Stimulated activated CD8-positive, alpha-beta memory T cell treated with anti-CD3 and anti-CD28 coated beads, Interleukin-2, amount 100 ng/mL, for 1 hour (primary cell): ENCODE measurements at places on chromosomes 3 and 15.

DNA sequence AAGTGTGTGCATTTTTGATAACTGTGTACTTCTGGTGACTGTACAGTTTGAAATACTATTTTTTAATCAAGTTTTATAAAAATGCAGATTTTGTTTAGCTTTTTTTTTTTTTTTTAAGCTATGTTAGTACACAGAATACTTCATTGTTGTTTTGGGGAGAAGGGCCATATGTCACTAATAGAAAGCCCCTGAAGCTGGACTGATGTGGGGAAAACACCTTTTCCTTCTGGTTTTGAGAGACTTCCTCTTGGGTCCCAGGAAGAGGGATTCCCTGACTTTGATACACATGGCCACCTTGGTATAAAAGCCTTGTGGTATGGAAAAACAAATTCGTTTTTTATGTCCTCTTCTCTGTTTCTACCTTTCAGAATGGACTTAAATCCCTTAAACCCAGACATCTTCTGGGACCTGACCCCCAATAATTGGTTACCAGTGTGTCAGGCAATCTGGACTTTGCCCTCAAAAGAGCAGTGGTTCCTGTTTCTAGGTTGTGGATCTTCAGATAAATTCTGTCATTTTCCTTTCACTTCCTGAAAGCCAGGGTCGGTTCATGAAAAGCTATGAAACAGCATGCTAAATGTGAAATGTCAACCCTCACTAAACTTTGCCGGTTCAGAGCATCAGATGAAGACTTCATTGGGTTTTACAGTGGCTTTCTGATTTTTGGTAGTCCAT is 31.1 kb upstream of the BLOC1S6 start:
- no peak for DNase-seq

GRCh38 chr15:90660195-90660998 is 56.7 kb upstream of the BLM start:
- peak; percentile 36 for DNase-seq

- no peak for DNase-seq
Observed at GRCh38 chr15:67118808-67119207, 53.4 kb downstream of the SMAD3 start.

- DNase-seq: no peak
Observed at GRCh38 chr3:130619196-130619595, 102.2 kb downstream of the COL6A6 start.

DNA sequence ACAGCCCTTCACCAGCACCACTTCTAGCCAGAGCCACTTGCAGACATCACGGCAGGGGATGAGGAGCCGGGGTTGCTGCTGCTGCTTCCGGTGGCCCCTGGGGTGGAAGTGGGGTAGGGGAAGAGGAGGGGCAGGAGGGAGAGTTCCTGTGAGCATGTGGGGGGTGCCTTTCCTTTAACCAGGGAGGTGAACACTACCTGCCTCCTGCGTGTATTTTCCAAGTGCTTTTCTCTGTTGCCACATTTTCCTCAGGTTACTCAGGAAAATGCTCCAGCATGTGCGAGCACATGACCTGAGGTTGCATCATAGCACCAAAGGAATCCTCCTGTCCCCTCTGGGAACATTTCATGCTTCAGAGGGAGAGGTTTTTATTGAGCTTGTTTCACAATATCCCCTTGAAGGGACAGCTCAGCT is 12.2 kb upstream of the SACM1L start:
- DNase-seq: peak; percentile 35

GRCh38 chr3:48476426-48477053 is 27.4 kb downstream of the SHISA5 start:
- no peak for DNase-seq

GRCh38 chr3:194373899-194374298 is 4.4 kb upstream of the LRRC15 start:
- no peak for DNase-seq

DNA sequence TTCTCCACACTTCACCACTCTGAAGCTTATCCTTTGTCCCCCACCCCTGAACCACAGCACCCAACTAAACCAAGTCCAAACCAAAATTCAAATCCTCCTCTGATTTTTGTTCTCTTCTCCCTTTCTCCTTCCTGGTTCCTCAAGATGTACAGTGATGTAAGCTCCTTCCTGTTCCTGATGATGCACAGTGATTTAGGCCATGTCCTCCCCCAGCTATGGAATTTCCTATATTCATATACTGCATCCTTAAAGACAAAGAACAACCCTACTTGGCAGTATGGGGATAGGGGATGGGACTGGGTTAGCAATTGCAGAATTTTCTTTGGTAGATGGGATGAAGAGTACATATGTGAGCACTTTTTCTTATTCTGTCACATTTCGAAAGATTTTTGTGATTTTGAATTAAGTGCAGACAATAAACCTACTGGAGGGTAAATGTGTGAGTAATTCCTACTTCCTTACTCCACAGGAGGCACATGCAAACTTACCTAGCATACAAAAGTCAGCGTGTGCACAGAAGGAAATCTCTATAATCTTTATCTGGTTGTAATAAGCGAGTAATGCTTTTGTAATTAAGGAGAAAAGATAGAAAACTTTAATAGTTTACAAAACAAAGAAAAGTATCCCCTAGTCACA is 125.0 kb downstream of the ANO10 start:
- DNase-seq: no peak
